ENCODE measurements at places on chromosomes 7 and 10. TPM values are rescaled to one million over a fixed set of nuclear protein-coding genes. Genes with fewer than 3 reads are reported as not detected.

GPRIN2 gene
- polyA plus RNA-seq = not detected

GRCh38 chr10:77763453-77764430 is 126.1 kb upstream of the KCNMA1 start:
- DNase-seq = no peak
- no peaks in the 10 kb centered on the region for H3K27me3 ChIP-seq
- H3K4me1 ChIP-seq = no peaks in the 10 kb centered on the region

DNA sequence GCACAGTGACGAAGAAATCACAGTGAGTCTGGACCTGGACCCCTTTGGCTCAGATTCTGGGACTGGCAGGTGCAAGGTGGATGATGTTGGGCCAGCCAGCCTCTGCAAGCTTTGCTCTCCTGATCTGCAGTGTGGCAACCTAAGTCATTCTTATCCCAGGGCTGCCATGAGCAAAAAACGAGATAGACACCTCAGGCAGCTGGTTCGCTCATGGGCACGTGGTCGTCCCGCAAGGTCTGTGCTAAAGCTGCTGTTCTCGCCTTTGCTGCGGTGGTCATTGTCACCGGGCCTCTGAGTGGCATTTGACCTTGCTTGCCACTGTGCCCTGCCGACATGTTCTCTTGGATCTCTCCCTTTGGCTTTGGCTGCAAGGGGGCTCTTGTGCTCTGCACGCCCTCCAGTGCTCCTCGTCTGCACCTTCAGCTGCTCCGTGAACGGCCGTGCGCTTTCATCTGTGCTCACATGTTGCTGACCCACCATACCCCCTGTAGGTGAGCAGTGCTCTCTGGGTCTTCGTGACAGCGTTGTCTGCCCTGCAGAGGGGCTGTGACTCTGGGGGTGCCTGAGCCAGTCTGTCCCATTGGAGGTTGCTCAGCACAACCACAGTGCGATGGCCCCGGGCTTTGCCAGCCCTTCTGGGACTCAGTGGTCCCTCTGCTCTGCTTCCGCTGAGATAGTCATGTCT is 317.0 kb downstream of the GLRX3 start:
- H3K4me1 ChIP-seq = no peaks in the 10 kb centered on the region
- no peak overlapping the region for H3K27ac ChIP-seq
- H3K4me3 ChIP-seq = no peak overlapping the region
- H3K27me3 ChIP-seq = no peaks in the 10 kb centered on the region
- DNase-seq = no peak
- H3K36me3 ChIP-seq = no peaks in the 10 kb centered on the region

GRCh38 chr10:51960494-51960895 is 261.1 kb upstream of the CSTF2T start:
- H3K27me3 ChIP-seq = no peaks in the 10 kb centered on the region
- no peak overlapping the region for H3K27ac ChIP-seq
- DNase-seq = no peak
- H3K4me1 ChIP-seq = no peaks in the 10 kb centered on the region

DNA sequence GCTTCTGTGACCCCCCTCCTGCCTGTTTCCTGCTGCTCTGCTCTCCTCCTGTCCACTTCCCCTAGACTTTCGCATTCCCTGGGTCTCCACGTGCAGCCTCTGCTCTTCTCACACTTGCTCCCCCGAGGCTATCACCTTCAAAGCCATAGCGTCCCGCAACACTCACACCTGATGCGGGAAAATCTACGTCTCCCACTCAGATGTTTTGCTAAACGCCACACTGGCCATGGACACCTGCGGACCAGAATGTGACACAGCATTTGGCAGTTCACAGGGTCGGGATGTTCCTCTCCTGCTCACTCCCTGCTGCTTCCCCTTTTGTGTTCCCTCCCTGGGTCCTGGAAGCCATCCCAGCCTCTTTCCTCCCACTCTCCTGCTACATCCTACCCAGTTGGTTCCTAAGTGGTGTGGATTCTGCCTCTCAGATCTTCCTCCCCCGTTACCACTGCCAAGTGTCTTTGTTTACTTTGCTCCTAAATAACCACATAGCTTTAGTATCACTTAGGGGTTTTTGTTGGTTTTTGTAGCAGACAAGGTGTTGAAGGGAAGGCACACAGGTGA is 33.7 kb upstream of the RBM33 start:
- no peak for DNase-seq
- H3K36me3 ChIP-seq = no peaks in the 10 kb centered on the region
- no peaks in the 10 kb centered on the region for H3K27me3 ChIP-seq

DNA sequence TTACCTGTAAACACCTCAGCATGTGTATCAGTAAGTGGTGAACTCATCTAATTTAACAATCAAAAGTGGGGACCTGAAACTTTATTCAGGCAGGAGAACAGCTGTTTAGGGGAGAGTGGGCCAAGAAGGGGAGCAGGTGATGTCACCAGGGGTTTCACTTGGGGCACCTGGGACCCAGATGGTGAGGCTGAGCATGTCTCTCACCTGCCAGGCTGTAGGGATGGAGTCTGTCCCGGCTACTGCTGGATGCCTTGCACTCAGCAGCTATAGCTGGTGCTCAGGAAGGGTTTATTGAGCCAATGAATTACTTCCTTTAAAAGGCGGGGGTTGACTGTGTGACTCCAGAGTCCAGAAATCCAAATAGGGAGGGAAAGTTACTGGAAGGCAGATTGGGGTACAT is 23.0 kb downstream of the CDH23 start:
- no peak for DNase-seq
- H3K27me3 ChIP-seq = no peaks in the 10 kb centered on the region
- H3K4me1 ChIP-seq = no peaks in the 10 kb centered on the region
- H3K27ac ChIP-seq = no peak overlapping the region
- H3K4me3 ChIP-seq = no peak overlapping the region
- no peaks in the 10 kb centered on the region for H3K36me3 ChIP-seq

DNA sequence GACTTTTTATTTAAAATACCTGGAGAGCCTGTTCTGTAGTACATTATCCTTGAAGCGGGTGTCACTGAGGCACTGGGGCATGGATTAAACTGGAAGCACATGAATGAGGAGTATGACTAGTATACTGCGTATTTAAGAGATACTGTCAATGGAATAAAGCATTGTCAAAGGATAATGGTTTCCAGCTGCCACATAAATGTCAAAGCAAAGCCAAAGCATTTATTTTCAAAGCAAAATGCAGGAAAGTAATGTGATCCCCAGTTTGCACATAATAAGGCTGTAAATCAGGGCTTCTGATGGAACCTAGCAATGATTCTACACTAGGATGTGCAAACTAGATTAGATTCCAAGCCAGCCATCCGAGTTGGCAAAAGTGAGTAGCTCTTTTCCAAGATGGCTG is 240.1 kb downstream of the POU6F2 start:
- H3K27ac ChIP-seq = no peak overlapping the region
- DNase-seq = no peak
- no peaks in the 10 kb centered on the region for H3K27me3 ChIP-seq
- H3K4me1 ChIP-seq = no peaks in the 10 kb centered on the region

GRCh38 chr10:18397906-18398305 is 253.5 kb downstream of the NSUN6 start:
- no peaks in the 10 kb centered on the region for H3K4me1 ChIP-seq
- DNase-seq = no peak
- no peaks in the 10 kb centered on the region for H3K36me3 ChIP-seq
- no peaks in the 10 kb centered on the region for H3K27me3 ChIP-seq

GRCh38 chr10:126012485-126012884 is 116.1 kb downstream of the FANK1 start:
- no peak overlapping the region for H3K27ac ChIP-seq
- no peaks in the 10 kb centered on the region for H3K27me3 ChIP-seq
- no peaks in the 10 kb centered on the region for H3K4me1 ChIP-seq
- DNase-seq = no peak

GRCh38 chr7:4716946-4717795 is 35.1 kb downstream of the FOXK1 start:
- H3K36me3 ChIP-seq = peaks cover 8% of the 10 kb centered on the region
- H3K4me3 ChIP-seq = no peak overlapping the region
- H3K4me1 ChIP-seq = peaks cover 30% of the 10 kb centered on the region
- no peak overlapping the region for H3K27ac ChIP-seq
- no peaks in the 10 kb centered on the region for H3K27me3 ChIP-seq

DNA sequence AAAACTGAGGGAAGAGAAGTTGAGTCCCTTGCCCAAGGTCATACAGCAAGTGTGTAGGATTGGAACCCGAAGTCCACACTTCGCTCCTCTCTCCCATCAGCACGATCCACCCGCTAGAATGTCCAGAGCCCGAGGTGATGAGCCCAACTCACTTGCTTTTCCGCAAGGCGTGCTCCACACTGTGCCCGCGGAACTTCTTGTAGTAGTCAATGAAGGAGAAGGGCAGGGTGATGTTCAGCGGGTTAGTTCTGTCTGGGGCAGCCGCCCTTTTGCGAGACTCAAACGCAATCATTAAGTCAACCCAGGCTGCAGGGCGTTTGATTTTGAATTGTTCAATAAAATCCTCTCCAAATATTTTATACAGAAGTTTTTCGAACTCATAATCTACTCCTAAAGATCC is 58.6 kb downstream of the PNLIPRP2 start:
- no peak overlapping the region for H3K27ac ChIP-seq
- no peaks in the 10 kb centered on the region for H3K4me1 ChIP-seq
- DNase-seq = no peak
- no peaks in the 10 kb centered on the region for H3K27me3 ChIP-seq
- H3K4me3 ChIP-seq = no peak overlapping the region
- no peaks in the 10 kb centered on the region for H3K36me3 ChIP-seq

- DNase-seq = no peak
- H3K27ac ChIP-seq = no peak overlapping the region
- H3K27me3 ChIP-seq = no peaks in the 10 kb centered on the region
- no peak overlapping the region for H3K4me3 ChIP-seq
Observed at GRCh38 chr7:93315896-93316295, 83.7 kb downstream of the VPS50 start.

CDH23 gene
- polyA plus RNA-seq = 0.12 TPM

- peak; percentile 2 for DNase-seq
- H3K4me1 ChIP-seq = no peaks in the 10 kb centered on the region
- no peak overlapping the region for H3K4me3 ChIP-seq
- H3K36me3 ChIP-seq = no peaks in the 10 kb centered on the region
- no peaks in the 10 kb centered on the region for H3K27me3 ChIP-seq
Observed at GRCh38 chr10:82867056-82867455, 992.1 kb downstream of the NRG3 start.

CLDN3 gene
- not detected for polyA plus RNA-seq

GRCh38 chr10:115033898-115034297 is 59.3 kb upstream of the ATRNL1 start:
- H3K36me3 ChIP-seq = no peaks in the 10 kb centered on the region
- H3K27ac ChIP-seq = no peak overlapping the region
- H3K4me1 ChIP-seq = no peaks in the 10 kb centered on the region
- H3K27me3 ChIP-seq = no peaks in the 10 kb centered on the region
- DNase-seq = no peak

- H3K27ac ChIP-seq = no peak within 1 kb of the TSS
- no peaks in the 10 kb centered on the region for H3K36me3 ChIP-seq
Observed at GRCh38 chr10:125159932-125160855, at the start of gene CTBP2. CTBP2 (minus strand) TSS chr10:125160563.

NRG3 gene
- polyA plus RNA-seq = not detected

C10orf143 gene
- polyA plus RNA-seq = 7.9 TPM

SPDYE9 gene
- polyA plus RNA-seq = 1.8 TPM

GRCh38 chr7:47085491-47086275 is 496.2 kb downstream of the TNS3 start:
- no peak for DNase-seq
- H3K27me3 ChIP-seq = no peaks in the 10 kb centered on the region
- H3K36me3 ChIP-seq = no peaks in the 10 kb centered on the region
- no peak overlapping the region for H3K4me3 ChIP-seq
- no peaks in the 10 kb centered on the region for H3K4me1 ChIP-seq
- no peak overlapping the region for H3K27ac ChIP-seq

DNA sequence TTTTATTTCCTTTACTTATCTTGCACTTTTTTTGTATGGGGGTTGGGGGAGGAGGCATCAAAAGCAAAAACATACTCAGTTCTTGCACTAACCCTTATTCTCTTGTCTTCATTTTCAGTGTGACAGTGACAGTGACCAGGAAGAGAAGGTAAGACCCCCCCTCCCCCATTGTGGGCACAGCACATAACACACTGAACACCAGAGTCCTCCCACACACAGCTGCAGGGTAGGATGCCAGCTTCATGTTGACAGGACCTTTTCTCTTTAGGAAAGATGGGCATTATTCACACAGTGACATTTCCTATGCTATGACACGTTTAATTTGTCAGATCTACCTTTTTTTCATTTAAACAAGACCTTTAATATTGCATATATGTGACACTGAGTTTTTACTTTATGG is 696.3 kb upstream of the GALNT17 start:
- H3K36me3 ChIP-seq = no peaks in the 10 kb centered on the region
- H3K27ac ChIP-seq = no peak overlapping the region
- H3K4me1 ChIP-seq = no peaks in the 10 kb centered on the region
- H3K27me3 ChIP-seq = no peaks in the 10 kb centered on the region
- no peak for DNase-seq

CCL26 gene
- polyA plus RNA-seq = not detected

DNA sequence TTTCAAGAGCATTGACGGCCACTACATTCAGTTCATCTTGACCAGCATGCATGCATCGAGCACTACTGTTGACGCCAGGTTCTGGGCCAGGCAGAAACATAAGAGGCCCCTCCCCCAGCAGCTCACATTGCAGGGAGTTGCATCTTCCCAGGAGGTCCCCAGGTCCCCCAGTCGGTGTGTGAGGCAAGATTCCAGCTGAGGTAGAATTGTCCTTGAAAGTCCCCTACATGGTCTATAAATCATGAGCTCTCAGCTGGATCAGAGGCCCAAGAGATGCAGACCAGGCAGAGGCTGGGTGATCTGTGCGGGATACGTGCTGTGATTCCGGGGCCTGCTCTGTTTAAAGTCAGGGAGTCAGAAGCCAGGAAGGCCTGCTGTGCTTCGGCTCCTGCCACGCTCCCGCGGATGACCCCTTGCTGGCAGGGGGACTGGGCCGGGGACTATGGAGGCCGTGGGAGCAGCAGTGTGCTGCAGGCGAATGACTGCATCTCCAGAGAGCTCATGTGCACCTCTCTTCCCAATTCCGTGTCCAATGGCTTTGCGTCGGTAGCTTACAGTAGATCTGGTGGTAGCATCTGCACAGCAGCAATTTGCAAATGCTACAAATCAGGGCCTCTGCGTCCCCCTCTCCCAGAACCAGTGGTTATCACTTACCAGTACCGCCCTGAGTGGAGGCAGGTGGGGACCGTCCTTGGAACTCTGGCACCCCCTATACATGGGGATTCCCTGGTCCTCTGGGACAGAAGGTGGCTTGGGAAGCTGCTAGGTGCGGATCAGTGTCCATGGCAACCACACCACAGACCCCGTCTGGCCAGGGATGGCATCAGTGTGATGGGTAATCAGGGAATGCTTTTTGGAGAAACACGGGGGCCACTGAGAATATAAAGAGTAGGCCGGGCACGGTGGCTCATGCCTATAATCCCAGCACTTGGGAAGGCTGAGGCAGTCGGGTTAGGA is 93.6 kb downstream of the RGS10 start:
- peaks cover 6% of the 10 kb centered on the region for H3K36me3 ChIP-seq
- H3K27ac ChIP-seq = no peak overlapping the region
- H3K4me1 ChIP-seq = peaks cover 4% of the 10 kb centered on the region
- H3K27me3 ChIP-seq = no peaks in the 10 kb centered on the region

DNA sequence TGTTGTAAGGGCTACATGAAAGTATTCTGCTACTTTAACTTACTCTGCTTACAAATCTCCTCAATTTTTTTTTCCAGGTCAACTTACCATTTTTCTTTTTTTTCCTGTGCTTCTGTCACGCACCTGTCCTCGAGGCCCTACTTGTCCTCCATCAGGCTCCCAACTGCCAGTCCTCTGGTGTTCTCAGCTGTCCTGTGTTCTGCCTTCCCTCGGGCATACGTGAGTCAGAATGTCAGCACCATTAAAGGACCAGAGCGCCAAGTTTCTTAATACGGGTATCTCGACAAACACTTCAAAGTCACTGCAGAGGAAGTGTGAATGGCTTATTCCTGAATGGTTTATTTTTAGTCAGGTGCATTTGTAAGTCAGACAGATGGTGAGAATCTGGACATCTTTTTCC is at the start of gene TEX47:
TSS of gene TEX47 (minus strand) at position 185 of the 400 bp plus-strand sequence. CDS start 795 bp downstream, outside the sequence.
- H3K36me3 ChIP-seq = no peaks in the 10 kb centered on the region
- no peak within 1 kb of the TSS for H3K4me3 ChIP-seq
- no peaks in the 10 kb centered on the region for H3K4me1 ChIP-seq
- H3K27ac ChIP-seq = no peak within 1 kb of the TSS
- no peak for DNase-seq
